ENCODE measurements at places on chromosomes 1 and 21.

DNA sequence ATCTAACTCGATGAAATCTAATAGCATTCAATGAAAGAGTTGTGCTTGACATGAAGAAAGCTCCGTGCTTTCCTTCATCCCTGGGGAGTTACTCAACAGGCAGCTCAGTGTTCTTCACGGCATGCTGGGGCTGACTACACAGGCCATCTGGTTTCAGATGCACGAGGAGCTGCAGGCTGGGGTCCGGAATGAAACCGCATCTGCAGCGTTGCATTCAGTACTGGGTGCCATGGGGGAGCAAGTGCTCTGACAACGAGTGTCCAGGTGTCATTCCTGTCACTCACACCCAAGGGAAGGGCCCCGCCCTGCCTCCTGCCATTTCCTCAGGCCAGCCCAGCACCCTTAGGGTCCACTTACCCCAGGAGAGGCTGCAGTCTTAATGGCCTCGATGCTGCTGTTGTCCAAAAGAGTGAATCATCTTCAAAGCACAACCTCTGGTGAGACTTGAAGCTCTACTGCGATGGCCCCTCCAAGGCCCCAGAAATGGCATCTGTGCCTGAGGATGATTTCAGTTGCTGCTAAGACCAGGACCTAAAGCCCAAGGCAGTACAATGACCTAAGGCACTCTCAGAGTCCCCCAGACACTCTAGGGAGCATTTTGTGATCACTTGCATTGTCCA is 61.4 kb downstream of the STUM start:
- DNase-seq = no peak

- DNase-seq = no peak
These were observed 562.6 kb upstream of the ADGRL2 start for GRCh38 chr1:81238129-81238528.

GRCh38 chr1:165632491-165632890 is 1.5 kb downstream of the MGST3 start:
- no peak for DNase-seq

DNA sequence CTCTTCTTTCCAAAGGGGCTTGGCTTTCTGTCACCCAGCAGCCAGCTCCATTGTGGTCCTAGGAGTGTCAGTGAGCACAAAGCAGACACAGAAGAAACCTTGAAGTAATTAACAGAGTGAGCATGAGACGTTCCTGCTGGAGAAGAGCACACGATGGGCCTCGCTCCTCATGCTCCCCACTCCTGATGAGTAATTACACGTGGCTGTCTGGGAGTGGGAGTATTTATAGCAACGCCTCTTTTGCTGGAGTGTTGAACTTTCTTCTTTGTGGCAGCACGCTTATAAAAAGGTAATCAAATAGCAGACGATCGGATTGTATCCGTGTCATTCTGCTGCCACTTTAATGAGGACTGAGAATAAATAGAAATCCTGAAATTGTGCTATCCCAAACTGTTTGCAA is 185.8 kb downstream of the CAMTA1 start:
- DNase-seq = no peak

DNA sequence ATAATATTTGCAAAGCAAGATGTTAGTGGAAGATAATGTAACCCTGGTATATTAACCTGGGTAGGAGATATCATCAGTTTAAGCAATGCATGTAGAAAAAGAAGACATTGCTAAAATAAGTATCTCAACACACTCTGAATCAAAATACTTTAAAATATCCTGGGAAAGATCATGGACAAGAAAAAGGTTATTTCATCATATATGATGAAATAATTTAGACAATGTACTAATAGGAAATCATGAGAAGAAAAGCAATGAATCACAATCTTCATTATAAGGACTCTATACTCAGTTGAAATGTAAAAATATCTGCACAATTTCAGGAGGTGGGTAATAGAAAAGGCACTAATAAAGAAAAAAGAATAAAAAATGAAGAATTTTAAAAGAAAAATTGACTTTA is 158.8 kb downstream of the KCNT2 start:
- no peak for DNase-seq

DNA sequence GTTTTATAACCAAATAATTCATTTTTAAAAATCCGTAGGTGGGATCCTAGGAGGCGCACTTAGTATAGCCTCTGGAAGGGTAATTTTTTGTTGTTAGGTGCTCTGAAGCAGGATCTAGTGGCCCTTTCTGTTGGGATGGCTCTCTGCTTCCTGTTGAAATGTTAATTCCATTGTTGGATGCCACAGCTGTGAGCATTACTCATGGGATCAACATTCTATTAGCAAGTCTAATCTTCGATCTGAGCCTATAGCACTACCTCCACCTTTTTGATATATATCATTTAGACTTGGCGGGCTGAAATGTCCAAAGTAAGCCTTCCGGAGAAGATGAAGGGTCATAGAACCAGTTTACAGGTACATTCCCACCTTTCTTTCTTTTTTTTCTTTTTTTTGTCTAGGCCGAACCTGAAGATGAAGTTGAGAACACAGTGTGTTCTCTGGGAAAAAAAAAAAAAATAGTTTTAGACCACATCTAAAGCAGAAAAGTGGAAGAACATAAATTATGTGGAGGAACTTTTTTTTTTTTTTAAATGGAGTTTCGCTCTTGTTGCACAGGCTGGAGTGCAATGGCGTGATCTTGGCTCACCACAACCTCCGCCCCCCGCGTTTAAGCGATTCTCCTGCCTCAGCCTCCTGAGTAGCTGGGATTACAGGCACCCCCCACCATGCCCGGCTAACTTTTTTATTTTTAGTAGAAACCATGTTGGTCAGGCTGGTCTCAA is 1.4 kb downstream of the CXADR start:
- no peak for DNase-seq

- DNase-seq = no peak
These were observed 356.5 kb downstream of the MATN1 start for GRCh38 chr1:30366911-30367310.

- DNase-seq = no peak
These were observed 15.7 kb downstream of the OR2B11 start for GRCh38 chr1:247442164-247442563.

- DNase-seq = no peak
These were observed 32.1 kb upstream of the OPRD1 start for GRCh38 chr1:28779751-28780408.

GRCh38 chr1:58618303-58618702 is 41.3 kb upstream of the TACSTD2 start:
- no peak for DNase-seq

Measured in GM13976 (cell line).